Panc1 (cell line): ENCODE measurements at places on chromosomes 6 and 20. TPM values are rescaled to one million over a fixed set of nuclear protein-coding genes. Genes with fewer than 3 reads are reported as not detected.

Gene SAMD5
- 0.23 TPM for total RNA-seq

Gene FAM209B
- not detected for total RNA-seq

Gene ESR1
- total RNA-seq: 0.03 TPM

GRCh38 chr6:125477844-125478243 lies 176.1 kb upstream of the HDDC2 start:
- no peak for DNase-seq
- H3K4me1 ChIP-seq: no peaks in the 10 kb centered on the region
- no peak overlapping the region for H3K4me3 ChIP-seq

DNA sequence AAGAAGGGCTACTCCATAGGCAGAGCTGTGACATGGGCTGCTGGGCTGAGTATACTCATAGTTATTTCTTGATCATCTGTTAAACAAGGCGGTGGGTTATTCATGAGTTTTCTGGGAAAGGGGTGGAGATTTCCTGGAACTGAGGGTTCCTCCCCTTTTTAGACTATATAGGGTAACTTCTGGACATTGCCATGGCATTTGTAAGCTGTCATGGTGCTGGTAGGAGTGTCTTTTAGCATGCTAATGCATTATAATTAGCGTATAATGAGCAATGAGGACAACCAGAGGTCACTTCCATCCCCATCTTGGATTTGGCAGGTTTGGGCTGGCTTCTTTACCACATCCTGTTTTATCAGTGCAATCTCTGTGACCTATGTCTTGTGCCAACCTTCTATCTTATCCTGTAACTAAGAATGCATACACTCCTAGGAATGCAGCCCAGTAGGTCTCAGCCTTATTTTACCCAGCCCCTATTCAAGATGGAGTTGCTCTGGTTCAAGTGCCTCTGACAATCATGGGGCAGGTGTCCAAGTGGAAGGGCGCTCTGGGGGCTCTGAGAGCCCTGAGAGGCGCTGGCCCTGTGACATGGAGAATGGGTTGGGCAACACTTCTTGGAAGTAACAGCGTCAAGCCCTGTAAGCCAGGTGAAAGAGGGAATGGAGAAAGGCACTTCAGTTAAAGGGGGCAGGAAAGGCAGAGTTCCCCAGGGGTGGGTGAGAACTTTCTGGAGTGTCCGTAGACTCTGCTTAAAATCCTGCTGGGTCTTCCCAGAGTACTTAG lies 354.2 kb upstream of the SULF2 start:
- DNase-seq: no peak
- peaks cover 10% of the 10 kb centered on the region for H3K27me3 ChIP-seq
- no peaks in the 10 kb centered on the region for H3K4me1 ChIP-seq
- no peak overlapping the region for H3K27ac ChIP-seq
- H3K4me3 ChIP-seq: no peak overlapping the region

GRCh38 chr6:63813566-63814120 lies 178.0 kb downstream of the PHF3 start:
- no peak overlapping the region for H3K4me3 ChIP-seq
- no peaks in the 10 kb centered on the region for H3K4me1 ChIP-seq
- no peaks in the 10 kb centered on the region for H3K27me3 ChIP-seq
- no peaks in the 10 kb centered on the region for H3K36me3 ChIP-seq
- DNase-seq: no peak
- no peak overlapping the region for H3K27ac ChIP-seq

- H3K27me3 ChIP-seq: peaks cover 9% of the 10 kb centered on the region
Measured at GRCh38 chr20:45484676-45485075, 15.1 kb downstream of the WFDC2 start.

- H3K4me3 ChIP-seq: no peak overlapping the region
- no peak overlapping the region for H3K27ac ChIP-seq
- H3K4me1 ChIP-seq: no peaks in the 10 kb centered on the region
- no peaks in the 10 kb centered on the region for H3K27me3 ChIP-seq
Measured at GRCh38 chr20:37243937-37244571, 17.6 kb downstream of the GHRH start.

GRCh38 chr6:147757291-147757690 lies 248.8 kb downstream of the SAMD5 start:
- H3K4me1 ChIP-seq: no peaks in the 10 kb centered on the region
- DNase-seq: no peak
- no peaks in the 10 kb centered on the region for H3K36me3 ChIP-seq
- H3K27ac ChIP-seq: no peak overlapping the region
